NCI-H345 (cell line): ENCODE measurements at places on chromosomes 13 and 19.

DNA sequence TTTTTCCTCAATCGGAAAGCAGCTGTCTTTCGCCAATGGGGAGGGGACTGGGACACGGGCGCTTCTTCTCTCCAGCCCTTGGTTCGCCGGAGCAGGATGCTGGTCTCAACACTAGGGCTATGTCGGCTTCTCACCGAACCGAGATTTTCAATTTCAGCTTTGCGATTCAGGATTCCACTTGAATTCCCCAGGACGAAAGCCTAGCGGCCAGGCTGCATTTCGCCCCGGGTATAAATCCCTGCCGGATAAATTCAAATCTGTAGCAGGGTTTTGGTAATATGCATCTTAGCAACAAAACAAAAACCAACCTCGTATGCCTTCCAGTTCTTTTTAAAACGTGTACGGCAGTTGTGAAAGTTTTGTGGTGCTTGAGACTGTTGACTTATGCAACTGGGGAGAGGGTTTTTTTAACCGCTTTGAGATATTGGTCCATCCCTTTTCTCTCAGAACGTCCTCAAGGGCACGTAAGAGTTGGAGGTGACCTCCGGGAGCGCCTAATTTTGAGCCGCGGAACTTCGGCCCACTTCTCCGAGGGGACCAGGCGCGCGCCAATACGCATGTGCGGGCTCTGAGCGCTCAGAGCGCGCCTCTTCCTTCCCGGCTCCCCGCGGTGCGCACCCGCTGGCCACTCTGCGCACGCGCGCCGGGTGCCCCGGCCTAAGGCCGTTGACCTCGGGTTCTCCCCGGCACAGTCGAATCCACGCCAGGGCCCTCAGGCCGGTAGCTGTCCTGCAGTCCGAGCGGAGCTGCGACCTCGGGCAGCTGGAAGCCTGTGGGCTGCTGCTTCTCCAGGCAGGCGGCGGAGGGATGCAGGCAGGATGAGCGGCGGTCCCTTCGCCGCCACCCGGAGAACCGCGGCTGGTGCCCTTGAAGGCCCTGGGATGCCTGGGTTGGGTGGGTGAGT is 7.6 kb downstream of the POU4F1 start:
- no peak for DNase-seq

DNA sequence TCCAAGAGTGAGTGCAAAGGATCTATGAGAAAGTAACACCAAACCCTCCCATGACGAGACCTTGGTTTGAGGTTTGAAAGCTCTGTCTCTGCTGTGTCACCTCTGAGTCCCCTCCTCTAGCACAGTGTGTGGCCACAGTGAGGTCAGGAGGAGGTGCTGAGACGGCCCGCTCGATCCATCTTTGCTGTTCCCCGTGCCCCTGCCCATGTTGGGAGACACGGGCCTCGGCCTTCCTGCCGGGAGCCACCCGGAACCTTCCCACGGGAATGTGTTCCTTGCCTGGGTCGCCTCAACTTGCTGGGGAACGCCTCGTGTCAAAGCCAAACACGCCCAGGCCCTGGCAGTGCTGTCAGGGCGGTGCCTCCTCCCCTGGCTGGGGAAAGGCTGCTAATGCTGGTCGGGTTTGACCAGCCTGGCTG is 10.1 kb downstream of the NANOS3 start:
- DNase-seq: no peak

DNA sequence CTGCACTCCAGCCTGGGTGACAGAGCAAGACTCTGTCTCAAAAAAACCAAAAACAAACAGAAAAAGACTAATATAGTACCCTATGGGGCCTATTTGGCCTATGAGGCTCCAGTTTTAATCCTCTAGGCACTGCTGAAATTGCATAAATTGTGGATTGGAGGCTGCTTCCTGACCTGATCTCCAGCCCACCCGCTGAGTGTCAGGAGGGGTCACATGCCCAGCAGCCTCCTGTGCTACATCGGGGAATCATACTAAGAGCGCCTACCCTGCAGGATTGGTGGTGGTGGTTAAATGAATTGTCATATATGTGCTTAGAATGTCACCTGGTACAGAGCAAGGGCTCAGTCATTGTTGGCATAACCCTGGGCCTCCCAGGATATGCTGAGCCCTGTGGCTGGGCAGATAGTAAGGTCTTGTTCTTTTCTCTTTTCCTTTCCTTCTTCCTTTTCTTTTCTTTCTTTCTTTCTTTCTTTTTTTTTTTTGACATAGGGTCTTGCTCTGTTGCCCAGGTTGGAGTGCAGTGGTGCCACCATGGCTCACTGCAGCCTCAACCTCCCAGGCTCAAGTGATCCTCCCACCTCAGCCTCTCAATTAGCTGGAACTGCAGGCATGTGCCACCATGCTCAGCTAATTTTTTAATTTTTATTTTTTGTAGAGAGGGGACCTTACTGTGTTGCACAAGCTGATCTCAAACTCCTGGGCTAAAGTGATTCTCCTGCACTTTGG is 31.3 kb downstream of the LTBP4 start:
- no peak for DNase-seq

- DNase-seq: no peak
Observed at GRCh38 chr19:5035105-5035761, 66.3 kb downstream of the KDM4B start.

GRCh38 chr13:29514720-29515310 is 80.7 kb downstream of the SLC7A1 start:
- DNase-seq: no peak
